ENCODE measurements at places on chromosomes 5 and 9.
A peak's percentile ranks its signal among the peaks of the same experiment; 100 is the strongest.

- no peak for DNase-seq
Observed at GRCh38 chr5:111309384-111309783, 85.2 kb downstream of the CAMK4 start.

GRCh38 chr9:129617167-129617566 lies 3.7 kb downstream of the C9orf50 start:
- no peak for DNase-seq

- DNase-seq, result no peak
Observed at GRCh38 chr5:170219615-170220014, 13.2 kb upstream of the C5orf58 start.

GRCh38 chr9:113948891-113949570 lies 72.9 kb downstream of the ZNF618 start:
- DNase-seq, result peak; percentile 26

- no peak for DNase-seq
Observed at GRCh38 chr5:35203403-35203802, 26.9 kb downstream of the PRLR start.

- DNase-seq, result no peak
Observed at GRCh38 chr5:147180751-147181150, 54.1 kb upstream of the STK32A start.

- DNase-seq, result no peak
Observed at GRCh38 chr9:78769690-78770089, 472.8 kb downstream of the PSAT1 start.

DNA sequence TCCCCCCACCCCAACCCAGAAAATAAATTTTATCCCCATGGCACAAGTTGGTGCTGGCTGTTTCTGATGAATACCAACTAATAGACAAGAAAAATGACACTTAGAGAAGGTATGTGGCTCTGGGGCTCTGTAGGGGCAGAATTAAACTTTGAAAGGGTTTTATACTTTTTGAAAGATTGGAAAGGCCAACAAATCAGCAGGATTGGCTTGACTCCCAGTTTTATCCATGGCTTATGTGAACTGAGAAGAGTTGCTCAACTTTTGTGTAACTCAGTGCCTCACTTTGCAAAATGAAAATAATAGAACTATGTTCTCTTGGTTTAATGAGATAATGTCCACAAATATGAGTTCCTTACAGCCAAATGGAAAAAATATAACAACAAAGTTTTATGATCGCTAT lies 288.9 kb upstream of the KIF2A start:
- no peak for DNase-seq

GRCh38 chr5:159620853-159621540 lies 290.7 kb upstream of the IL12B start:
- no peak for DNase-seq

GRCh38 chr5:32714836-32715235 lies 3.7 kb downstream of the NPR3 start:
- no peak for DNase-seq

- DNase-seq, result no peak
Observed at GRCh38 chr5:174329738-174330137, 284.2 kb downstream of the NSG2 start.

GRCh38 chr5:145228564-145228963 lies 606.6 kb downstream of the PRELID2 start:
- DNase-seq, result no peak

GRCh38 chr9:136604823-136605525 lies 57.7 kb upstream of the EGFL7 start:
- no peak for DNase-seq

- DNase-seq, result no peak
Observed at GRCh38 chr9:101167490-101168134, 139.1 kb downstream of the PLPPR1 start.

- no peak for DNase-seq
Observed at GRCh38 chr5:170809551-170809950, 26.0 kb downstream of the GABRP start.

DNA sequence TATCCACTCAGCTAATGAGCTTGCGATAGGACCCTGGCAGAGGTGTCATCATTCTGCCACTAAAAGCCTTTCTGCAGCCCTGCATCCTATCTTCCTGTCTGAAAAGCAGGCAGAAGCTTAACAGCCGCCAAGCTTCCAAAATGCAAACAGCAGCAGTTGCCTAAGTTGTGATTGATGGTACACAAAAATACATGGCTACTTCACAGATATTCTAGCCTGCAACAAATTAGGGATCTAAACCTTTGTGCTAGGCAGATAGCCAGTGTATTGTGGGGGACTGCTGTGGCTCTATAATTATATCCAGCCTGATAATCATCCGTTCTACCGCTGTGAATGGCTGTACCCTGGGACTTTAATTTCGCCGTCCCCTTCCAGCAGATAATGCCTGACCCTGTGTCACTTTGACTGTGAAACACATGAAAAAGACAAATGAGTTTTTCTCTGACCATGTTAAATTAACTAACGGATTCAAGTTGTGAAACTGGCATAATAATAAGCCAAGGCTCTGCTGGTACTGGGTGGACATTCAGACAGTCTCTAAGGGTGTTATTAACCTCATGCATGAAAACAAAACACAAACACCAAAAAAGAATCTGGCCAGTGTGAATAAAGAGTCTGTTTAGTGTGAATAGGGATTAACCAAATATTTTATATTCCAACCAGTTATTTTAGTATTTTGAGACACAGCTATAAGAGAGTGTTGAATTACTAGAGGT lies 45.9 kb downstream of the SEMA6A start:
- no peak for DNase-seq

GRCh38 chr9:68732405-68733020 lies 27.5 kb downstream of the PIP5K1B start:
- DNase-seq, result no peak

DNA sequence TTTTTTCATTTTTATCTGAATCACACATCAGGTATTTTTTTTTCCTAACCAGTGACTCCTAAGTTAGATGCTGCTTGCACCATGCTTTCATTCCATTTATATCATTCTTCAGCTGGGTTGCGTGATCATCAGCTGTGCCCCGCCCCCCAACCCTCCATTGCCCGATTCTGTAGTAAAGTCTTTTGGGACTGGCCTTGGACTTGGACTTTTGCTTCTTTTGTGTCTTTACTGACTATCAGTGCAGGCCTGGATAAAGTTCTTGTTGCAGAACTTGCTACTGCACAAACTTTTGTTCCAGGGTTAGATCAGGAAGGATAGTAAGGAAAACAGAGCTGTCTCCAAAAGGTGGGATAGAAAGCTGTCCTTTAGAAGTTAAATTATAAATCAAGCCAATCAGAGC lies 38.5 kb downstream of the SLC22A5 start:
- DNase-seq, result no peak

- no peak for DNase-seq
Observed at GRCh38 chr5:137205231-137206027, 293.7 kb downstream of the SPOCK1 start.

DNA sequence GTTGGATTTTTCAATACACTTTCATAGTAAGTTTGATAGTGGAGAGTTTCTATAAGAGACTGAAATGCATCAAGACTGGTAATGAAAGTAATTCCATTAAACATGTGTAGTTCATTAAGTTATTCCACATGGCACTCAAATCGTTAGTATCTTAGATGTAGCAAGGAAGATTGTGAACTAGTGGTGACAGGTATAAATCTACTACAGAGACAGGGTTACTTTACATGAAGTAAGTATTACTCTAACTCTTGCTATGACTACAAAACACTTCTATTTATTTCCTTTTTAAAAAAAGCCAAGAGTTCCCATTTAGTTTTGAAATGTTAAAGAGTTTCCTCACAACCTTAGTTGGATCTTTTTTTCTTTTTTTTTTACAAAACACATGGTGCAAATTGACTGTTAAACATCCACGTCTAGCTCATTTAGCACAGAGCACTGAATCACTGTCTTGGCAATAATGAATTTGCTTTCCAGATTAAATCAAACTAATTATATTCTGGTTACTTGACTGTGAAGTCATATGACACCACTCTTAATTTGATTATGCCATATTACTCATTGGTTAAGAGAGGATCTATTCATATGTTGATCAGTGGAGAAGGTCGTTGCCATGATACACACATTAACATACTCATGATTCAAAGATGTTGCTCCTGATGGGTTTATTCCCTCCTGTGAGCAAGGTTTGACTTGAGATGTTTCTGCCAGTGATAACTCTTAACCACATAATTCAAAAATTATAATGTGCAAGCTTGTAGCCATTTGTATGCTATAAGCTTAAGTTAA lies 644.8 kb downstream of the EFNA5 start:
- no peak for DNase-seq

- DNase-seq, result no peak
Observed at GRCh38 chr5:39353717-39354399, 10.4 kb downstream of the C9 start.

DNA sequence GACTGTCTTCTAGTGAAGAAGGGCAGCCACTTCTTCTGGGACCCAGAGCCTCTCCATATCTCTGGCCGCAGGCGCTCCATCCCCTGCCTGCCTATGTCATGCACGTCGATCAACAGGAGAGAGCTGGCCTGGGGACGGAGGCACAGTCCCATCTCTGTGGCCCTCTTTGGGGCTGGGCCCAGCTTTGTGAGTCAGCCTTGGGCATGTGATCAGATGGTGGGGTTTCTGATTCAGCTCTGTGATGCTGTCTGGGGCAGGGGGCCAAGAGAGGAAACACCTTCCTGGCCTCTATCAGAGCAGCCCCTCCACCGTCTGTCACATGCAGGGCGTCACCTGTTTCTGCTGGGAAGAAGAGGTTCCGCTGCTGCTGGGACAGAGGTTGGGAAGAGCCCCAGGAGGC lies 72.6 kb downstream of the MVB12B start:
- DNase-seq, result no peak

DNA sequence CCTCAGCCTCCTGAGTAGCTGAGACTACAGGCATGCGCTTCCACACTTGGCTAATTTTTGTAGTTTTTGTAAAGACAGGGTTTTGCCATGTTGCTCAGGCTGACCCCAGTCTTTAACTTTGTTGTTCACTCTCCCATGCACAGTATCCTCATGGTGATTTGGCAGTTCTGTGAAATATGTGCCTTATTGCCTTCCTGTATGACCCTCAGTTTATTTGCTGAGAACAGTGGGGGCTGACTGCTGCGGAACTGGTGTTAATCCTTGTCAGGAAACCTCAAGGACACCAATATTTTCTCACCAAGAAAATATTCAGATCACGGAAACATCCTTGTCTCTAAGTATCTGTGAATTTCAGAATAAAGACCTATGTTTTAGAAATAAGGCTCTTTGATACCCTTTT lies 287.8 kb downstream of the ARRDC3 start:
- no peak for DNase-seq

DNA sequence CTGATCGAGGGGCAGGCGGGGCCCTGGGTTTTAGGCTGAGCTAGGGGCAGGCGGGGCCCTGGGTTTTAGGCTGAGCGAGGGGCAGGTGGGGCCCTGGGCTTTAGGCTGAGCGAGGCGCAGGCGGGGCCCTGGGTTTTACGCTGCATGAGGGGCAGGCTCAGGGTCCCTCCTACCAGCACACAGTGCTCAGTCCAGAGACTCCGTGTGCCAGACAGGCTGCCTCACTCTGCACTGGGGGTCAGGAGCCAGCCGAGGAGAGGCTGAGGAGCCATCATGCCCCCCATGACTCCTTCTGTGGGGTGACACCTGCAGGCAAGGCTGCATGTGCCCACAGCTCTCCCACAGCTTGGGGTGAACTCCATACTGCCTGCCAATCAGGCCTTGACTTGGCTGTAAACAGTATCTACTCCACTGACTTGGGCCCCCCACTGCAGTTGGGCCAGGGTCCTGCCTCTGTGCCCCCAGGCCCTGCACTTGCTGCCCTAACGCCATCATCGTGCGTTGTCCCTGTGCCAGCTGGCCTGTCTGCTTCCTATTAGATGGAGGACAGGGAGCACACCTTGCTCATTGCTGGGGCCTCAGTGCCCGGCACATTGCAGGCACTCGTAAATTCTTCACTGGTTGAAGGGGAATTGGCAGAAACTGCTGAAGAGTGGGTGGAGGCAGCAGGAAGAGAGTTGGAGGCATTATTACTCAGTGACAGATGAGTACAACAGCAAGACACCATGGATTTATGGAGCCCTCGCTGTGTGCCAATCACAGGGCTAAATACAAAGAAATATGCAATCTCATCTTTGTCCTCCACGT lies 78.6 kb downstream of the AMBP start:
- DNase-seq, result peak; percentile 41

DNA sequence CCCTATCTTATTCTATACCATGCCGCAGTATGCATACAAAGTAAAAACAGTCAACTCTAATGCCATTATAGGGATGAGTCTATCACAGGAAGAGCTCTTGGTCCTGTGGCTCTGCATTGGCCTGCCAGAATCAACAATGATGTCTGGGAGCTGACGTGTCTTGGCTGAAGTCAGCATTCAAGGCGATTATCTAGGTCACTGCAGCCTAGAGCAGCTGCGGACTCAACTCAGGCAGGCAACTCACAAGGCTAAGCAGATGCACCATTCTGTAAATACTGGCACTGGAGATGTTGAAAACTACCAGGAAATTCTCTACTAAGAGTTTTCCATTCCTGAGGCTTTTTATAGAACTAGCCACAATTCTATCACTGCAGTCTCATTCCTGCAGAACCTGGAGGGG lies 13.3 kb downstream of the SPATA9 start:
- no peak for DNase-seq

- no peak for DNase-seq
Observed at GRCh38 chr9:37904445-37905130, 661 bp upstream of the SLC25A51 start.

GRCh38 chr5:2391021-2391420 lies 360.5 kb downstream of the IRX2 start:
- no peak for DNase-seq

DNA sequence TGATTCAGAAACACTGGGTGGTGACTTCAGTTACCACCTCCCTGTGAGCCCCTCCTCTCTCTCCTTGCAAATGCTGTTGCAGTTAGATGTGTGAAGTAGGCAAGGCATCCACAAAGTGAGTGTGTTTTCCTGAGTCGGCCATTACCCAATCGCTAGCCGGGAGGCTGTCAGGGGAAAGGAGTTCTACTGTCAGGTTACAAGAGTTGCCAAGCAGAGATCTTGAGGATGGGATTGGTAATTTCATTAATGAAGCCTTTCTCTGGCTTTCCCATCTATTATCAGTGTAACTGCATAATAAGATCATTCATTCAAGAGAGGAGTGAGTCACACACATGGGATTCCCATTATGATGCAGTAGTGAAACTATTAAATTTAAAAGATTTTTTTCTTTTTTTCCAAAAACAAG lies 106.9 kb downstream of the GLDC start:
- DNase-seq, result no peak

DNA sequence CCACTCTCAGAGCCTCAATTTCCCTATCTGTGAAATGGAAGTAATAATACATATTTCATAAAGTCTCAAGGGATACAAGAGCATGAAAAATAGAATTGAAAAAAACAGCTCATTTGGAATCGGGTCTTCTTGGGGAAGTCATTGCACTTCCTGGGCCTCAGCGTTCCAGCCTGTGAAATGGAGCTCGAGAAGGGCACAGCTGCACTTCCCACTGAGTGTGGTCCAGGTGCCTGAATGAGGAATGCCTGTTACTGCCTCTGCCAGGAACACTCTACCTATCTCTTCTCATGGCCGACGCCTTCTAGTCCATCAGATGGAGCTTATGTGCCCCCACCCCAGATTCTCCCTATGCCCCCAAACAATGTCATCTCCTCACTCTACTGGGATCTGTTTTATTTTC lies 924 bp upstream of the NEURL1B start:
- DNase-seq, result no peak

GRCh38 chr9:137244486-137245449 lies 3.7 kb downstream of the TUBB4B start:
- DNase-seq, result no peak
